ENCODE measurements at places on chromosomes 1 and 21.
A peak's percentile ranks its signal among the peaks of the same experiment; 100 is the strongest.

DNA sequence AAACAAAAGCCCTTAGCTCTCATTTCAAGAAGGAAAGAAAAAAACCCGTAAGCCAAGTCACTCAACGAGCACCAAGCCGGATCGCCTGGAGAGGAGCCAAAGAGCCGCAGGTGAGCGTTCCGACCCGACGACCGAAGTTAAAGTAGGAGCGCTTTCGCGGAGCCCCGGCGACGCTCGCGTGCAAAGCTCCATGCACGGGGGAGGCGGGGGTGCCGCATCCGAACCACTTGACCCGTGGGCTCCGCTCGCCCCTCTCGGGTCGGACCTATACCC lies 382 bp downstream of the GPBP1L1 start:
- DNase-seq, result peak; percentile 61

DNA sequence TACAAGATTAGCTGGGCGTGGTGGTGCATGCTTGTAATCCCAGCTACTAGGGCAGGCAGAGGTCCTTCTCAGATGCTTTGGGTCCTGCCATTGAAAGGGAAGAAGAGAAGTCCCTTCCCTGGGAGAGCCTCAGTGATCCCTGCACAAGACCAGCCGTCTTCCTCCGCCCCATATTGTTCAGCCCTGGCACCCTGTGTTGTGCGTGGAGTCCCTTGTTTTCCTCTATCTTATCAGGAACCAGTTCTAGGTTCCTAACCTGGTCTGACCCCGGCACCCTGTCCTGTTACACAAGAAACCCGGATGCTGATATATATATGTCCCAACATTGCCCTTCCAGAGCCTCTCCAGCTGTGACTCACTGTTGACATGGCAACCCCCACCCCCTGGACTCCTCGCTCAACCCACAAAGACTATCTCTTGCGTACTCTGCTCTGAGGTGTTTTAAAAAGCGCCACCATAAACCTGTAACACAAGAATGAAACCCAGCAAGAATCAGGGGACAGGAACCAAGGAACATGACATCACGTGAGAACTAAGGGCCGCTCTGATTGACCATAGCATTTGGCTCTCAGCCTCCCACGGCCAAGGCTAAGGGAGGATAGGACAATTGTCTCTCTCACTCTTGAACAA lies 4.8 kb downstream of the MX2 start:
- DNase-seq, result no peak

- DNase-seq, result no peak
Measured at GRCh38 chr1:107594536-107594935, 370.4 kb downstream of the VAV3 start.

GRCh38 chr1:232209357-232209756 lies 420.6 kb downstream of the SIPA1L2 start:
- DNase-seq, result no peak

DNA sequence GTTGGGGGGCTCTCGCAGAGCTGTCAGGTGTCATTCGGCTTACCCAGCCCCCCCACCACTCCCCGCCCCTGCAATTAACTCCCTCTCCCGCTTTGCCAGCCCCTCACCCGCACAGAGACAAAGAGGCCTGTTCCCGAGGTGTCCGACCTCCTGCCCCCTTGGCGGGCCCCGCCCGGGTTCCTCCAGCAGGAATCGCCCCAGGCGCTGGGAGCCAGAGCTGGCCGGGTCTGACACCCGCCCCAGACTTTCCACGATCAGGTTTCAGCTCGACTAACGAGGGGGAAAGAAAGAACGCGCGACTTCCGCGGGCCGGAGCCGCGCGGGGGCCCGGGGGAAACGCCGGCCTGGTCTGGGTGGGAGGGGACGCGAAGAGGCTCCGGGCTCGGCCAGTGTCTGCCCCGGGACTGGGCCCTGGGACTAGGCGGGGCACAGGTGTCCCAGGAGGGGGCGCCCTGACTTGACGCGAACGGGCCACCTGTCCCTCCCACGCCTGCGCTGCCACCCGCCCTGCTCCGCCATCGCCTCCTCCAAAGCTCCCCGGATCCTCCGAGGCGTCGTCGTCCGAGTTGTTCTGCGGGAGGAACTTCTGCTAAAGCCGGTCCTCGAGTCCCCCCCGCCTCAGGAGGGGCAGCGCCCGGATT lies 36.4 kb upstream of the HHAT start:
- no peak for DNase-seq

DNA sequence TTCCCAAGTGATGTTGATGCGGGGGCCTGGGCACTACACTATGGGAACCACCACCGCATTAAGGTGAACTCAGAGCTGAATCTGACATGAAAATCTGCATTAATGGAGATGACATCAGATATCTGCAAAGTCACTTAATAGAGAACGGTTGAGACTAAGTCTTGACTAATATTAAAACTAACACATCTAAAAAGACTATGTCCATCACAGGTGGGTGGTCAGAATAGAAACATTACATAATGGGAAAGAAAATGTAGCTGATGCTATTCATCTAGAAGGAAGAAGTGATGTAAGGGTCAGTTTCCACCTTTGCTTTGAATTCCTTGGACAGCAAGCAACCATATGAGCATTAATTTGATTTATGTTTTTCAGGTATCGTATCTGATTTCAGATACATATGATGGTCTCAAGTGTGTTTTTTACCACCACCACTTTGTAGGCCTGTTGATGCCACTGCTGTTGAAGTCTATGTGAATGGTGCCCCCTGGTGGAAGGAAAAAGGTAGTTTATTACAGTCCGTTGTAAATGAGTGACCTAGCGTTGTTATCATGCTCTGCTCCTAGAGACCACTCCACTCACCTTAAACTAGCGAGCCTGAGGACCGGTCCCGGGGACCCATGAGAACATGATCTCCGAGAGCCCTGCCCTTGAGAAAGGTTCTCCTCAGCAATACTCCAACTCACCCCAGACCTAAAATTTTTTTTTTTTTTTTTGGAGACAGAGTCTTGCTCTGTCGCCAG lies 73.5 kb downstream of the BACH1 start:
- peak; percentile 14 for DNase-seq
